Esophagus squamous epithelium (tissue), 5 donors: ENCODE measurements at places on chromosomes 2 and 18.

GRCh38 chr18:27447930-27448329, 262.8 kb upstream of the CHST9 start:
- DNase-seq: no peak

DNA sequence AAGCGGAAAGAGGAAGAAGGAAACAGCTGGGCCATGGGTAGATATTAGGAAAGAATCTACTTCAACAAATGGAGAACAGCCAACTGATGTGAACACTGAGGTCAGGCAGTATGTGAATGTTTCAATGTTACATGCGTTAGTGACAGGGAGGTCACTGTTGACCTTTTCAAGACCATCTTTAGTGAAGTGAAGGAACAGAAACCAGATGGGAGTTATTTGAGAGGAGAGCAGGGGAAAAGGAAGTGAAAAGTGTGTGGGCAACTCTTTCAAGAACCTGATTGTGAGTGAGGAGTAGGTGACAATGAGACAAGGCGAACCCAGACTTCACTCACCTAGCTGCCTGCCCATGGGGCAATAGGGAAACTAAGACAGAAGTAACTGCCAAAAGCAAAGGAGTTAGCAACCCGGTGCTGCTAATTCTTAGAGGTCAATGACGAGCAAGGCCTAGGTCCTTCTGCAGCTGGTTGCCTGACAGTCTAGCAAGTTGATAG, 67.0 kb downstream of the SP3 start:
- no peak for DNase-seq

DNA sequence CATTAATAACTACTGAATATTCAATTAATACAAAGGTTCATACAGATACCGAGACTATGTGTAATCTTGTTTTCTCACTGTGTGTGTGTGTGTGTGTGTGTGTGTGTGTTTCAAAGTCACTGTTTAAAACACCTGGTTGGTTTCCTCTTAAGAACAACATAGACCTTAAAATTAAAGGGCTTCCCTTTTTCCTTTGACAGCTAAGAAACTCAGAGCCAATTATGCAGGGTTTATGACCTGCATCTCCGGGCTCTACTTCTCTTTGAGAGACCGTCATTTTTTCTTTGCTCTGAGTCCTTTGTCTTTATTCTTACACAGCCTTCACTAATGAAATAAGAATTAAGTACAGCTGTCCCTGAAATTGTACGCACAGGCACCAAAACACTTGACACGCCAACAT, 145.6 kb downstream of the HDAC4 start:
- DNase-seq: no peak

- no peak for DNase-seq
Observed at GRCh38 chr2:53672881-53673522, 94.6 kb upstream of the CHAC2 start.

GRCh38 chr2:47179388-47179787, 24.3 kb upstream of the STPG4 start:
- DNase-seq: no peak

DNA sequence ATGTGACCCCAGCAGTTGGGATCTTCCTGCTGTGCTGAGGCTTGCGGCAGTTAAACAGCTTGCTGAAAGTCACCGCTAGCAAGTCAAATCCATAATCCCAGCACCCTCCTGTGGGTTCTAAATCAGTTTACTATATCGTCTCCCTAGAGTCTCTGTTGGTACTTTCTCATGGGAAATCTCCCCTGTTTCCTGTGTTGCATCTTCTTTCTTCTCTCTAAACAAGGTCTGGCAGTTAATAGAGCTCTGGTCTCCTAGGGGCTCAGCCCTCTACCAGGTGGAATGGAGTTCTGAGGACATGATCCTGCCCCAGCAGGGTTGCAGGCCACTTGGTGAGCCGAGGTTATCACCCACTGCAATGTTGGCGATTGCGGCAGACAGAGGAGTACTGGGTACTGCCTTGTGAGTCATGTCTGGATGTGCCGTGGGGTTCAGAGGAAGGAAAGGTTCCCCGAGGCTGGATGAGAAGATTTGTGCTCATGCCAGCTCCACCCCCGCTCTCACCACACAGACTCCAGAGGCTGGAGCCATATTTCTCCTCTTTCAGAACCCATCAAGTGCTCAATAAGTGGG, 59.4 kb upstream of the SIX2 start:
- no peak for DNase-seq

DNA sequence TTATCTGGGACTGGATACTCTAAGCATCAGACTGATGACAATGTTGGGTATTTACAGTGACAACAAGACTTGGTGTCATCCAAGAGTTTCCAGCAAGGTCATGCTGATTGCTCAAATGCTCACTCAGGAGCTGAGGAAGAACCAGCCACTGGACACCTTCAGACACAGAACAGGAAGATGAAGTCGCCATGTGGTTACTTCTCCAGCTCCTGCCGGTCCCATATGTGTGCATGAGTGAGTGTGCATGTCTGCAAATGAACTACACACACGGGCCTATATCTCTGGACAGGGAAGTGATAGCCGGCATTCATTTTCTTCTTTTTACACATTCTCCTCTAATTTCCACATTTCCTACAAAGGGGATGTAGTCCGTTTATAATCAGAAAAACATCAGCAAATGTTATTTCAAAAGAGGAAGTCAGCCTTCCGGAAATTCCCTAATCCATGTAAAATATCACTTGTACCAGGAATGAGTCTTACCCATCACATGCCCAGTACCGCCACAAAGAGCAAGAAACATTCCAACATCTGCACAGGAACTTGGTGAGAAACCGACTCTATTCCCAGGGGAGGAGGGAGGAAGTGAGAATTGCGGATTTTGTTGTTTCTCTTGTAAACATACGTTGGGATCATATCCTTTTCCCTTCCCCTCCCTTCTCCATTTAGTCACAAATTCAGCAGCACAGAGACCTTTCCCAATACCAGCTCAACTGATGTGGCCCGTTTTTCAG, 10.8 kb downstream of the RFX8 start:
- no peak for DNase-seq

- DNase-seq: no peak
Observed at GRCh38 chr2:2101924-2102323, 229.2 kb downstream of the MYT1L start.

GRCh38 chr18:9943311-9943710, 29.5 kb downstream of the VAPA start:
- DNase-seq: no peak

- DNase-seq: no peak
Observed at GRCh38 chr2:15609341-15610042, 17.8 kb downstream of the DDX1 start.

DNA sequence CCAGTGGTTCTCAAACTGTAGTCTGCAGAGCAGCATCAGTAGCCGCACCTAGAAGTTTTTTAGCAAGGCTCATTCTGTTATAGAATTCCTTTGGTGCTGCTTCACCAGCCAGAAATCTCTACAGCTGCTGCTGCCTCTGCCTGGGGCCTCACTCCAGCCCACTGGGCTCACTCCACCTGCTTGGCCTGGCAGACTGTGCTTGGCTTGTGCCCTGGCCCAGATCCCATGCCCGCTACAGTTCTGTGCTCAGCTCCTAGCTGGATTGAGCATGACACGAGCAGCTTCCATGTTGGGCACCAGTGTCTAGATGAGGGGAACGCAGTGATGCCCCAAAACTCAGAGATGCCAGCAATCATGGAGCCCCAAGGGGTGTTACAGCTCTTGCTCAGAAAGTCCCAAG, 22.6 kb downstream of the MAPK4 start:
- no peak for DNase-seq

- DNase-seq: no peak
Observed at GRCh38 chr2:206422493-206422892, 20.8 kb upstream of the ADAM23 start.

DNA sequence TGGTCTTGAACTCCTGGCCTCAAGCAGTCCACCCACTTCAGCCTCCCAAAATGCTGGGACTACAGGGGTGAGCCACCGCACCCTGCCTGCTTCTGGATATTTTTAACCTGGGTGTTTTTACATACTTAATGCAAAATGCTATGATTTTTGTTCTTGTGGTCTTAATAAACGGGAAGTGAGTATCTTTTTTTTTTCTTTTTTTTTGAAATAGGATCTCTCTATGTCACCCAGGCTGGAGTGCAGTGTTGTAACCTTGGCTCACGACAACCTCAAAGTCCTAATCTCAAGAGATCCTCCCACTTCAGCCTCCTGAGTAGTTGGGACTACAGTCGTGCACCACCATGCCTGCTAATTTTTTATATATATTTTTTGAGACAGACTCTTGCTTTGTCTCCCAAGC, 19.2 kb upstream of the ASXL2 start:
- no peak for DNase-seq

DNA sequence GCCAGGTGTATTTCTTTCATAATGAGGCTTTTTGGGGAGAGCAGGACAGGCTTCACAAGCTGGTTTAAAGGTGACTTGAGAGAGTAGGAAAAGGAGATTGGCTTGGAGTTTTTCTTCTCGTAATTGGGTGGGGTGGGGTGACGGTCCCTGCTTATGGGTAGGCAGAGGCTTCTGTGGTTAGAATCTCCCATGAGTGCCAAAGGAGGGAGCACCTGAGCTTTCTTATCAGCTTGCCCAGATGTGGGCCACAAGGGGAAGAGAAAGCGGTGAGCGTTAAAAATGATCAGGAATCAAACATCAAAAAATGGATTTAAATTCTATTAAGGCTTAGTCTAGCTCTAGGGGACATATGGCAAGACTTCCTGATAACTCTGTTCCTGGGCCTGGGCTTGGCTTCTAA, 9.7 kb upstream of the PNPT1 start:
- DNase-seq: no peak

DNA sequence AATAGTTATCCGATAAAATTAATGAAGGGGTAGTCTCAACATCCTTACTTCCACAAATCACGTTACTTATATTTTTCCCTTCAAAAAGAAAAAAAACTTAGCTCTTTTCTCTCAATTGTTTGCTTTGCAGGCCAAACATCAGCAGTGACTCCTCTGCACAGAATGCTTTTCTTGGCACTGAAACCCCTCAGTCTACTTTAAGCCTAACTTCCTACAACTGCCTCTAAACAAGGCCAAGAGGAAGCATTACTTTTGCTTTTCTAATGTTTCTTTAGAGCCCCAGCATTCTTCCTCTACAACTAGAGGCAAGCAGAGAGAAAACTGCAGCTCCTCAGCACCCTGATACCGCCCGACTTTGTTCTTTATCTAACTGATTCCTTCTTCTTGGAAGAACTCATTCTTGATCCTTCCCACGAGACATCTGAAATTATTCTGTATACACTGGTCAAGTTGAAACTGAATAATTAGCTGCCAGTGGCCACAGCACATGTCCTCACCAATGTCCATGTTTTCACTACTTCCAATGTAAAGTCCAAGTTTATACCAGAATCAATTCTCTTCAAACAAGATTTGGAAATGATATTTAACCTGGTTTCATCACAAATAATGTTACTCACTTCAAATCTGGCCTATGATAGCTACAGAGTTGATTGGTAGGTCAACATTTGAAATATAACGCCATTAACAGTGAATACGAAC, 55.3 kb downstream of the DTNB start:
- no peak for DNase-seq

DNA sequence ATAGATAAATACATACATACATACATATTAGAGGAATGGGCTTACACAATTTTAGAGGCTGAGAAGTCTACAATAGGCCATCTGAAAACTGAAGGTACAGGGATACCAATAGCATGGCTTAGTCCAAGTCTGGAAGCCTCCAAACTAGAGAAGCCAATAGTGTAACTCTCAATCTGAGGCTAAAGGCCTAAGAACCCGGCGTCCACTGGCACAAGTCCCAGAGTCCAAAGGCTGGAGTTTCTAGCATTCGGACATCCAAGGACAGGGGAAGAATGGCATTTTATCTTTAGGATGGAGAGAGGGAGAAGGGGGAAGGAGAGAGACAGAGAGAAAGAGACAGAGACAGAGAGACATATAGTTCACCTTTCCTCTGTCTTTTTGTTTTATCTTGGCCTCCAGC, 63.7 kb upstream of the SYT4 start:
- DNase-seq: no peak

DNA sequence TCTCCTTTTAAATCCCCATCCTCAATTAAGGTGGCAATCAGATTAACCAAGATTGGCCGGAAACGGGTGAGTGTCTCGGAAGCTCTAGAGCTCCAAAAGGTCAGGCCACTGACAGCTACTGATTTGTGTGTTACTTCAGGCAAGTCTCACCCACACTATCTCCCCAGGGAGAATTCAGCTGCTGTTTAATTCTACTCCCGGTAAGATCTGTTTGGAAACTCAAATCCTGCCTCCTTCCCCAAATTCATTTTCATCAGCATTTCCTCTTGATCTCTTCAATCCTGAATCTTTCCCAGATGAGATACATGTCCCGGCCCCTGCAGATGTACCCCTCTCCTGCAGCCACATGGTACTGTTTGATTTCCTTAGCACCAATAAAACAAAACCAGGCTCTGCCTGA, 34.9 kb downstream of the EFR3B start:
- DNase-seq: no peak

GRCh38 chr2:238643400-238643907, 204.4 kb upstream of the TWIST2 start:
- no peak for DNase-seq

- DNase-seq: no peak
Observed at GRCh38 chr18:79395761-79396404, at the start of gene NFATC1. NFATC1 (plus strand) TSS chr18:79395930; CDS start chr18:79396225, 295 bp downstream.

- no peak for DNase-seq
Observed at GRCh38 chr18:61581578-61582201, 248.5 kb downstream of the CDH20 start.

GRCh38 chr2:137865954-137866540, 98.2 kb upstream of the HNMT start:
- DNase-seq: no peak

GRCh38 chr2:177242121-177242987, 22.2 kb downstream of the NFE2L2 start:
- DNase-seq: no peak

- DNase-seq: no peak
Observed at GRCh38 chr2:134660626-134661402, 58.0 kb downstream of the TMEM163 start.

- DNase-seq: no peak
Observed at GRCh38 chr2:189060096-189060642, 86.0 kb downstream of the COL3A1 start.

- no peak for DNase-seq
Observed at GRCh38 chr2:169073963-169074751, 4.8 kb downstream of the DHRS9 start.

- no peak for DNase-seq
Observed at GRCh38 chr18:7066965-7067555, 50.5 kb downstream of the LAMA1 start.

DNA sequence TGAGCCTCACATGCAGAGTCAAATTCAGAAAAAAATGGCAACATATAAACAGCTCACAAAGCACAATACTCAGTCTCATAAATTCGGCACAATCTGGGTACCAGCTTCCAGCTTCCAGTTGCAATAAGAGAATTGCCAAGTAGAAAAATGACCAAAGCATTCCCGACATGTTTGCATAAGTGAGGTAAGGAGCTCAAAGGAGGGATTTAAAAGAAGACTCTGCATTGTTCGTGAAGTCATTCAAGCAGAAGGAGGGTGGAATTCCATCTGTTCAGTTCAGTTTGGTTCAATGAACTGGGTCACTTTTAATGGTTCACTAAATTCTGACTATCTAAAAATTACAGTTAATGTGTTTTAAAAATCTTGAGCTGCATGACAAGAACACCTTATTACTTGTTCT, 106.7 kb upstream of the KLHL14 start:
- DNase-seq: no peak

- DNase-seq: no peak
Observed at GRCh38 chr2:197514754-197515153, 1.1 kb upstream of the MOB4 start.
